Activated T-cell treated with anti-CD3 and anti-CD28 coated beads, Interleukin-2, amount 50 U/mL, for 72 hours (primary cell): ENCODE measurements at places on chromosomes 3 and 15. TPM values are rescaled to one million over a fixed set of nuclear protein-coding genes. Genes with fewer than 3 reads are reported as not detected.
A peak's percentile ranks its signal among the peaks of the same experiment; 100 is the strongest.

Gene CKMT1B
- not detected for total RNA-seq

Gene SATB1
- 962 TPM for total RNA-seq

Gene DPPA2
- not detected for total RNA-seq

- DNase-seq, result no peak
Measured at GRCh38 chr15:69185216-69185615, 24.8 kb downstream of the GLCE start.

GRCh38 chr3:112604536-112604935 is 36.4 kb downstream of the CCDC80 start:
- no peak for DNase-seq

Gene TMEM207
- total RNA-seq, result not detected

DNA sequence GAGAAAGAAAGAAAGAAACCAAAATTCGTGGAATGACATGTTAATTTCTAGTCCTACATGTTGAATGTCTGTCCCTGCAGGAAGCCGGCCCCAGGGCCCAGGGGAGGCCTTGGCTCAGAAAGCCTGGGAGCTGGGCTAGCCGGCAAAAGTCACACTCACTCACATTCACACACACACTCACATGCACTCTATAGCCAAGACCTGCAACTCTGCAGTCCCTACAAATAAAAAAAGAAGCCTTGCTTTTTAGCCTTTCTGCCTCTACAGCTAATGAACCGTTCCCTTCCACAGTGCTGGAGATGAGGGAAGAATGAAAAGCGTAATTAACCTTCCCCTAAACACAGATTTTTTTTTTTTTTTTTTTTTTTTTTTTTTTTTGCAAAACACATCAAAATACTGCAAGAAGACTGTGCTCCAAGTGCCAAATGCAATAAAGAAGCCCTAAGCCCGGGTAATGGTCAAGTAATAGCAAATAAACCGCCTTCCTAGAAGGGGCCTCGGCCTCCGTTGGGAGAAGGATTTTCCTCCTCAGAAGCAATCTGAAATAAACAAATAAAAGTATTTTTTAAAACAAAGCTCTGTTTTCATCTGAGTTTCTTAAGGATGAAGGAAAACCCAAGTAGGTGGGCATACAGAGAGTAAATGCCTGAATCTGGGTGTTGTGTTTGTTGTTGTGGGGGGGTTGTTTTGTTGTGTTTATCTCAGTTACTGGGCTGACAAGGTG is 4.3 kb downstream of the MECOM start:
- no peak for DNase-seq

GRCh38 chr3:169813757-169814517 is 1.2 kb upstream of the LRRC34 start:
- peak; percentile 82 for DNase-seq

Gene FANCD2OS
- not detected for total RNA-seq

- peak; percentile 66 for DNase-seq
Measured at GRCh38 chr15:99100245-99101173, 4.4 kb upstream of the SYNM start.

DNA sequence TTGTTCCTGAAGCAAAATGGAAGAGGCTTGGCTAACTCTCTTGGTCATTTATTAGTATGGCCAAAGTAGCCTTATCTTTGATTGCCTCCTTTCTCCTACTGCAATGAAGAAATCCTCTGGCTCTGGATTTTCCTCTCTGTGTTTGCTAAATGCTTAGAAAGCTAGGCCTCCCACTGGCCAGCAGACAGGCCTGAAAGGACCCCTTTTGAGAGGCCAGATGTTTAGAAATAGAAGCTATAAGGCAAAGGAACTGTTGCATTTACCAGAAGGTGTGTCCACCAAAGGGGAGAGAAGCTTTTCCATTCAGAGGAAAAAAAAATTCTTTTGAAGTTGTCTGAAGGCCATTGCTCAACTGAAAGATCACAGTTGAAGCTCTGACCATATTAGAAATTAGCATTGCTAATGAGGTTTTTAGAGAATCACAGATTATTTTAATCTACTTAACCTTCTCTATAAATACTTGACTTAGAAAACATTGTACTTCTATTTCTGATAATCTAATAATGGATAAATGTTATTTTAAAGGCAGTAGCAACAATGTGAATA is 160.8 kb downstream of the SYNPR start:
- DNase-seq, result no peak

GRCh38 chr3:196756732-196757131 is 17.1 kb downstream of the PAK2 start:
- no peak for DNase-seq

DNA sequence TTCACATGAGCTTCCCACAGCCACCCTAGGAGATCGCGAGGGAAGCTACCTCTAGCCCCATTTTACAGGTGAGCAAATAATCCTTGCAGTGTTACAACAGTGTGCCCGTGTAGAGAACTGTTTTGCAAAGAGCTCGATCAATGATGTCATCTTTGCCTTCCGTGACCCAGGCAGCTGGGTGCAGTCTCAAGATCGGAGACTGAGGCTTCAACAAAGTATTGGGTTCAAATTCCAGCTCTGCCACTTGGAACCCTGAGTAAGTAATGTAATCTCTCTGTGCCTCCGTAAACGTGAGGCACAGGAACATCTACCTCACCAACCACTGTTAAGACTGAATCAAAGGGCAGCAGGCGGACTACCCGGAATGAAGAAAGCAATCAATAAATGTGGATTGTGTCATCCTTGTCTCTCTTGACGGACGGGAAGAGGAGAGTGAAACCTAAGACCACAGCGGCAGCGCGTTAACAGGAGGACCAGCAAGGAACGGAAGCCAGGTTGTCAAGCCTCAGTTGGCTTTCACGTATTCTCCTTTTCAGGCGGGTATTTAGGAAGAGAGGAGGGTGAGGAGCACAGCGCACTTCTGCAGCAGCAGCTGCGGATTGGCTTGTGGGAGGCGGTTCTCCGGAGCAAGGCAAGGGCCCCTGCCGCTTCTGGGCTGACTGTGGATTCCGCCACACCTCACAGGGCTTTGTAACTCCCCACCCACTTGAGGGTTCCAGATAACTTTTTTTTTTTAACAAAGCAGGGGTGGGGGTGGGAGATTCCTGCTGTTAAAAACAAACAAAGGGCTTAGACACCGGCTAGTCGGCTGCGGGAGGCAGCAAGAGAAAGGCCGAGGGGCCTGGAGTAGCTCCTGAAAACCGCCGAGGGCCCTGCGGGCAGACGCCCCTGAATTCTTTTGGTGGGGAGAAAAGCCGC is 1.5 kb upstream of the SMAD3 start:
- DNase-seq, result no peak

DNA sequence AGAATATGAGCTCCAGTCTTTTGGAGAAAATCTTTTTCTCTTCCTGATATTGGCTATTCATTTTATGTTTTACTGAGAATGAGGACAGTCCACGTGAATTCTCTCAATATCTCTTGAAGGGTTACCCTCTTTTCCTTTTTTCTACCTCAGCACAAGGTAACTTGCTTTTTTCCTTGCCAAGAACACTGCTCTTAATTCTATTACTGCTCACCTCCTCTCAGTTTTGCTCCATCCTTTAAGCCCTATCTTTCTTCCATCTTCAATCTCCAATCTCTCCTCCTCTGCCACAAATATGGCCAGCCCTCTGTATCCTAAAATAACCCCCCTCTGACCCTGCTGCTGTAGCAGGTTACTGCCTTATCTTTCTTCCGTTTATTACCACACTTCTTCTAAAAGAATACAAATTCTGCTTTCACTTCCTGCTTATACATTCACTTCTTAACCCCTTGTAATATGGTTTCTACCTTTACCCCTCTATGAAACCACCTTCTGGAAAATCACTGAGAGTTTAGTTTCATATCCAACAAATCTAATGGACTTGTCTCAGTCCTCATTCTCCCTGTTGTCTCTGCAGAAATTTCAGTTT is 89.0 kb downstream of the NFKBIZ start:
- DNase-seq, result no peak

Gene CCR9
- total RNA-seq, result 0.14 TPM

Gene ERC2
- 0.19 TPM for total RNA-seq

DNA sequence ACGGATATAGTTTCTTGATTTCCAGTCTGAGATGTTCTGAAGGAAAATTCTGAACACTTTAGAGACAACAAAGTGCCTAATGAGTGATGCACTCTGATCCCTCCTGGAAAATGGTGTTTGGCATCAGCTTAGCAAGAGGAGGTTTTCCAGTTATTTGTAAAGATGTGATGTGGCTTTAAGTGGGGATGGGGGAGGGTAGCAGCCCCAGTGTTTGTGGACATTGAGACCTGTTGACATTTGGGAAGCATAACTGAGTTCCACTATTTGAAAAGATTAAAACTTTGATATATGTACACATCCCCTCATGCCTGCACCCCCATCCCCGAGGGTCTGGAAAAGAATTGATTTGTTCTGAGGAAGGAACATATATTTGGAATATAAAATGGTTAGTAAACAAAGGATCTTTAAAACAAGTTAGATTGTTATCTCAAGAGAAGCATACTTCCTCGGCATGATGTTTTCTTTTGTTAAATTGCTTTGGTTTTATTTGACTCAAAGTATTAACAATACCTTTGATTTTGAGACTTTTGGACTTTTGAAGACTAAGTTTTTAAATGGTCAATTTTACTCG is 6.5 kb downstream of the IGF1R start:
- DNase-seq, result no peak

Gene CCR1
- 0.51 TPM for total RNA-seq

Gene CSPG4
- total RNA-seq, result not detected

Gene DLL4
- 0.12 TPM for total RNA-seq

GRCh38 chr3:33526787-33527186 is 86.6 kb upstream of the UBP1 start:
- DNase-seq, result no peak

Gene CYP1A2
- not detected for total RNA-seq

GRCh38 chr3:13063225-13063624 is 10.0 kb downstream of the IQSEC1 start:
- DNase-seq, result no peak

DNA sequence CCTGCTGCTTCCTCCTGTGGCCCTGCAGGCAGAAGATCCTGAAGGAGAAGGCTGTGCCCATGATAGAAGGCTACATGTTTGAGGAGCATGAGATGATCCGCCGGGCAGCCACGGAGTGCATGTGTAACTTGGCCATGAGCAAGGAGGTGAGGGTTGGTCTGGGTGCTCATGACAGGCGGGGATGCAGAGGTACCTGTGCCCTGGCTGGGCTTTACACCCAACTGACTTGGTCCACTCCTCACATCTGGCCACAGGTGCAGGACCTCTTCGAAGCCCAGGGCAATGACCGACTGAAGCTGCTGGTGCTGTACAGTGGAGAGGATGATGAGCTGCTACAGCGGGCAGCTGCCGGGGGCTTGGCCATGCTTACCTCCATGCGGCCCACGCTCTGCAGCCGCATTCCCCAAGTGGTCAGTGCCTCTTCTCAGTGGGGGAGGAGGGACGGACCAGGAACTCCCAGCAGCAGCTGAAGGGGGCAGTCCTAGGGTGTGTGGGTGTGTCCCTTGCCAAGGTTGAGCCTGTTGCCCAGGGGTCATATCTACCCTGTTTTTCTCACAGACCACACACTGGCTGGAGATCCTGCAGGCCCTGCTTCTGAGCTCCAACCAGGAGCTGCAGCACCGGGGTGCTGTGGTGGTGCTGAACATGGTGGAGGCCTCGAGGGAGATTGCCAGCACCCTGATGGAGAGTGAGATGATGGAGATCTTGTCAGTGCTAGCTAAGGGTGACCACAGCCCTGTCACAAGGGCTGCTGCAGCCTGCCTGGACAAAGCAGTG is 1.6 kb upstream of the RCCD1 start:
- no peak for DNase-seq

Gene ATP10A
- 21.9 TPM for total RNA-seq
